Astrocyte of the hippocampus (primary cell): ENCODE measurements at places on chromosomes 4 and X.

GRCh38 chr4:36399762-36400353 is 118.4 kb downstream of the DTHD1 start:
- DNase-seq = peak; percentile 63

GRCh38 chr4:174595141-174595929 is 73.0 kb upstream of the HPGD start:
- DNase-seq = no peak

DNA sequence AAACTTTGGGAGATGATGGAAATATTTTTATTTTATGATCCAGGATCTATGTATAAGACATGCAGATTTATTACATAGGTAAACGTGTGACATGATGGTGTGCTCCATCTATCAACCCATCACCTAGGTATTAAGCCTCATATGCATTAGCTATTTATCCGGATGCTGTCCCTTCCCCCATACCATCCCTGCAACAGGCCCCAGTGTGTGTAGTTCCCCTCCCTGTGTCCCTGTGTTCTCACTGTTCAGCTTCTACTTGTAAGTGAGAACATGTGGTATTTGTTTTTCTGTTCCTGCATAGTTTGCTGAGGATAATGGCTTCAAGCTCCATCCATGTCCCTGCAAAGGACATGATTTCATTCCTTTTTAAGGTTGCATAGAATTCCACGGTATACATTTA is 28.1 kb upstream of the ZCCHC4 start:
- no peak for DNase-seq

- no peak for DNase-seq
Measured at GRCh38 chr4:91032725-91033445, 905.7 kb downstream of the CCSER1 start.

- no peak for DNase-seq
Measured at GRCh38 chr4:16820329-16820728, 78.1 kb downstream of the LDB2 start.

DNA sequence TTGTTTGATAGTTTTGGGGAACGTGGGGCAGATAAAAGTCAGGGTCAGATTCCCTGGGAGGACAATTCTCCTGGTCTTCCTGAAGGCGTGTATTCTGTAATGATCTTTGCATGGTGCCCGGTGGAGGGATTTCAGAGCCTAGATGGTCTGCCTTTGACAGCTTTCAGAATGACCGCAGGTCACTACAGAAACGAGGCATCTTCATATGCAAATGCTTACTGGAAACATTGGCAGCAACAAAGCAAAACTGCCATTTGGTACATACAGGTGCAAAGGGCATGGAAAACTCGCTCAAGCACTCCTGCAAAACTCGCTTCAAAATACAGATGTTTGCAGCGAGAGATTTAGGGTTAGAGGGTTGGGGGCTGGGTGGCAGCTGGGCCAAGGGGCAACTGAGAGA is 8.8 kb downstream of the C4orf50 start:
- DNase-seq = no peak

DNA sequence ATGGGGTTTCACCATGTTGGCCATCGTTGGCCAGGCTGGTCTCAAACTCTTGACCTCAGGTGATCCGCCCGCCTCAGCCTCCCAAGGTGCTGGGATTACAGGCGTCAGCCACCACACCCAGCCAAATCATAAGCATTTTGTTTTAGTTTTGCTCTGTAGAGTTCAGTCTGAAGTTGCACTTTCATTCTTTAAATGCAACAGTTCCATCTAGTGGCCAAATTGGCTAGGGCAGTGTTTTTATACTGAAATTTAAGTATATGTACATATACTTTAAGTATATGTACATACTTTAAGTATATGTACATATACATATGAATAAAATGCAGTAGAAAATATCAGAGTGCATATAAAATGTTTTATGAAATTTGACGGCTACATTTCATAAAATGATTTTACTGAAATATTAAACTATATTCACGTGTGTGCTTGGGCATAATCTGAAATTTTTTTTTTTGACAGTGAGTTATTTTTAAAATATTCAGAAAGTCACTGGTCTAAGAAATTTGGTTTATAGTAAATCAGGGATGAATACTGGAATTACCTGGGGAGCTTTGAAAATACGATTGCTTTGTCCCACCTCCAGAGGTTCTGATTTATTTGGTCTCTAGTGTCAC is 145.5 kb downstream of the NWD2 start:
- DNase-seq = peak; percentile 59

DNA sequence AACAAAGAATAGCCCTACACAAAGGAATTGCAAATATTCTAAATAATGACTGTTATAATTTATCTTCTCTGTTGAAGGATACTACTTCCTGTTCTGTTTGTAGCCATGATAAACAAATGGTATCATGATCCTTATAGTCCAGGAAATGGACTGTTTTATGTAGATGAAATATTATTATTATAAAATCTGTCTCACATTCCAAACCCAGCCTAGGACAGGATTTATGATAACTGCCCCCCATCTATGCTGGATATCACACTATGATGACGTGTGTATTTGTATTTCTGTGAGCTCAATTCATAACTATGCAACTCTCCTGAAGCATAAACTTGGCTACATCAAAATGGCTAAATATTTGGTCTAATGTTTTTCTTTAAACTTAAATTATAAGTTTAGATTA is 21.3 kb downstream of the DMD start:
- no peak for DNase-seq

DNA sequence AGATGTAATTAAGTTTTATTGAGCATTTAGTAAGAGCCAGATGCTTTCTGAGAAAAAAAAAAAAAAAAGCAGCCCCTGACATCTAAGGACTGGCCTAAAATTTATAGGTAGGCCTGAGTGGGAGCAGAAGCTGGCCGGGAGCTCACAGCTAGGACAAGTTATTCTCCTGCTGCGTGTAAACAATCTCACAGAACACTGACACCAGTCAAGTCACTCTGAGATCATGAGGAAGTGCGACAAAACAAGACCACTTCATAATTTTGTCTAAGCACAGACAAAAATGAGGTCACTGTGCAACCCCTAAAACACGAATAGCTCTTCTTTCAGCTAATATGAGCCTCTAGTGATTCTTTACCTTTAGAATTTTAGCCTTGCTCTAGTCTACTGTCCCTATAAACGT is 15.3 kb upstream of the NSUN7 start:
- DNase-seq = no peak

DNA sequence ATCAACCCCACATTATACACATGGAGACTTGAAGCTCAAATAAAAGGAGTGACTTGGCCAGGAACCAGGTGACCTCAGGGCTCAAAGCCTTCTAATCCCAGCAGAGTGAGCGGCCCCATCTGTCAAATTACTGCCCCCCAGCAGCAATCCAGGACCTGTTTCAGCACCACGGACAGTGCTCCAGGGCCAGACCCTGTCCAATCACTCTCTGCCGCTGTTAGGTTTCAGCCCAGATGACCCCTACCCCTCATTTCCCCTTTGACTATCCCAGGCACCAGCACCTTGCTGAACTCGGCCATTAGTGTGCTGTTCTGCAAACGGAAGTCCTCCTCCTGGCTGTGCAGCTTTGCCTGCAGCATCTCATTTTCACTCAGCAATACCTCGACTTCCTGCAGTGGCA is 5.1 kb downstream of the GRIPAP1 start:
- no peak for DNase-seq

- DNase-seq = no peak
Measured at GRCh38 chr4:156971165-156971675, 379 bp downstream of the PDGFC start.

DNA sequence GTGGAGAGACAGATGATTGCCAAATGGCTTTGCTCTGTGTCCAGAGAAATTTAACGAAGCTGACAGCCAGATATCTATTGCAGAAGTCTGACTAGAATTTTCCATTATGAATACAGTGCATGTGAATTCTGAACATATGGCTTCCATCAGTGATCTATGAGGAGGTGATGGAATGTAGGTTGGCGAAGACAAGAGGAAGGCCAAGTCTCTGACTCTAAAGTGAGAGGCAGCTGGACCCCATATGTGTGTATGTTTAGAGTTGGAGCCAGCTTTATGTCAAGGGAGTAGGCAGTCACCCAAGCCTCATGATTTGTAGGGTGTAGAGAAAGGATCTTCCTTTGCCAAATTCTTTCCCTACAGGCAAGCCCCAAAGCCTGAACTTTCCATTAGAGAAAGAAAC is 76.2 kb upstream of the TEX13D start:
- no peak for DNase-seq

- DNase-seq = no peak
Measured at GRCh38 chr4:120730777-120731320, 191.7 kb downstream of the PRDM5 start.
